NCI-H2107 (cell line): ENCODE measurements at places on chromosomes 1 and 21.

- no peak for DNase-seq
Measured at GRCh38 chr1:62304975-62305374, 14.3 kb downstream of the KANK4 start.

DNA sequence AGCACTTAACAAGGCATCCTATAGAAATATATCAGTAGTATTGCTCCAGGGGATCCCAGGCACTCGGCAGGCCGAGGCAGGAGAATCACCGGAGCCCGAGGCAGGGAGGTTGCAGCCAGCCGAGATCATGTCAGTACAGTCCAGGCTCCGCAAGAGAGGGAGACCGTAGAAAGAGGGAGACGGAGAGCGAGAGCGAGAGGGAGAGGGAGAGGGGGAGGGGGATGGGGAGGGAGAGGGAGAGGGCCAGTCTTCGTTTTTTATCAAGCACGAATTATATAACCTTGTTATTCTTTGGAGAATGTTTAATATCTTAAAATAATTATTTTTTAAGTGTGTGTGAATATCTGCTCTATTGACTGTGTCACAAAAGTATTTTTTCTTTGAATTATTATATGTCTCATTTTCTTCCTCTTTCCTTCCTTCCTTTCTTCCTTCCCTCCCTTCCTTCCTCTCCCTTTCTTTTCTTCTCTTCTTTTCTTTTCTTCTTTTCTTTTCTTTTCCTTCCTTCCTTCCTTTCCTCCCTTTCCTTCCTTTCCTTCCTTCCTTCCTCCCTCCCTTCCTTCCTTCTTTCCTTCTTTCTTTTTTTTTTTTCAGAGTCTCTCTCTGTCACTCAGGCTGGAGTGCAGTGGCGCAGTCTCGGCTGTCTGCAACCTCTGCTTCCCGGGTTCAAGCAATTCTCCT is 233.7 kb downstream of the SRGAP2C start:
- DNase-seq: no peak

DNA sequence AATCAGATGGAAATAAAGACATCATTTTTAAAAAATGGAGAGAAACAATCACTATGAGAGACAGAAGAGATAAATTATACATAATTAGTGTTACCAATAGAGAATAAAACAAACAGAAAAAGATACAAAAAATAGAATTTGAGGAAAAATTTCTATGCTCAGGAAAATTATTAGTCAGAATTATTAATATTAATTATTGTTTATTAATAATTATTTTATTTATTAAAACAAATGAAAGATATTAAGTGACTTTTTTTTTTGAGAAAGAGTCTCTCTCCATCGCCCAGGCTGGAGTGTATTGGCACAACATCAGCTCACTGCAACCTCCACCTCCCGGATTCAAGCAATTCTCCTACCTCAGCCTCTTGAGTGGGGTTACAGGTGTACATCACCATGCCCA is 299.8 kb upstream of the NR5A2 start:
- no peak for DNase-seq

DNA sequence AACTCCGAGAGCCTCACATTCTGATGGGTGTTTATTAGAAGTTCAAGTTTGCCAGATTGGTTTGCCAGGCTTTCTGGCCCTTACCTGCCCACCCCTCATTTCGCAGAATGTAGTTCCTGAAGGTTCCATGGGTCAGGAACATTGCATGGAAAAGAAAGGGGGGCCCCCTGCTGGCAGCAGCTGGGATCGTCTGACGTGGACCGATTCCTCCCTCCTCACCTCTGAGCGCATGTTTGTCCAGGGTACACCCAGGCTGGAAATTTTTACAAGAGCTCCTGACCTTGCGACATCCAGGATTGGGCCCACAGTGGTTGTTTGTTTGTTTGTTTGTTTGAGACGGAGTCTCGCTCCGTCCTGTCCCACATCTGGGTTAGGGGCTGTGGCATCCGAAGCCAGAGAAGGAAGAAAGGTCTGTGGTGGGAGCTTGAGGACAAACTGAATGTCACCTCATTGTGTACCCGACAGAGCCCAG is 126.0 kb upstream of the TMEM51 start:
- DNase-seq: no peak

- DNase-seq: no peak
Measured at GRCh38 chr1:207081088-207081487, 7.6 kb upstream of the C4BPB start.

DNA sequence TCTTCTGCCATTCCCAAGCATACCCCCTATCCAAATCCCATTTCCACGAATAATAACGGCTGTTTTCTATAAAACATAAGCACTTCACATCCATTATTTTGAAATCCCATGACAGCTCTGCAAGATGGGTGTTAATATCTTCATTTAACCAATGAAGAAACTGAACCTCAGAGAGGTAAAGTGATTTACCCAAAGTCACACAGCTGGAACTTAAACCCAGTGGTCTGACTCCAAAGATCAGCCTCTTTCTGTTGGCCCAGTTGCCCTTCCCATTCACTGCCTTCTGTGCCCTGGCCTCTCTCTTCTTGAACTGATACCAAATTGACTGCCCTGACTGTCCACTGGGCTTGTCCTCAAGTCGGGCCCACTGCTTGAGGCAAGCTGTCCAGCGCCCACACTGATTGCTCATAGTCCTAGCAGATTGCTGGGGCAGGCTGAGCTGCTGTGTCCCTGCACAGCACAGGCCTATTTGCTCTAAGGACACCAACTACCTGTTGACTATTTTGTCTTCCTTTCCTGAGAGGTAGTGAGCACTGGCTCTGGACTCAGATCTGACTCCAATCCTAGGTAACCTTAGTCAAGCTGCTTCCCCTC is 19.3 kb downstream of the TAL1 start:
- no peak for DNase-seq

- no peak for DNase-seq
Measured at GRCh38 chr1:226784081-226785049, 45.3 kb upstream of the ITPKB start.

GRCh38 chr1:112852276-112852675 is 103.7 kb downstream of the SLC16A1 start:
- DNase-seq: no peak
